Iris pigment epithelial cell (primary cell): ENCODE measurements at places on chromosomes 7 and 10.

- DNase-seq, result no peak
Measured at GRCh38 chr10:72087392-72087968, 871 bp downstream of the SPOCK2 start.

DNA sequence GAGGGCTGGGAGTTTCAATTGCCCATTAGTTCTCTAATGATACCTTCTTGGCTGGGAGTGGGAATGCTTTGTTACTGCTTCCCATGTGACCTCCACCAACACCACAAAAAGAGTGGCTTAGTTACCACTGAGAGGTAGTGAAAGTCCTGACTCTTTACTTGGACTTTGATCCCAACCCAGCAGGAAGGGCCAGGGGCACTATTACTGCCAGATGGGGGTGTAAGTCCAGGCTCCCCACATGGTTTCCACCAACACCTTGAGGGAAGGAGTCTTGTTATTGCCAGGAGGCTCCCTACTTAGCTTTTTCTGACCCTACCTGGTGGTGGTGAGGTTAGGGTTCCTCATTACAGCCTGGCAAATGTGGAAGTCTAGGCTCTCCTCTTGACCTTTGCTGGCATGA, 11.4 kb downstream of the GGCT start:
- no peak for DNase-seq

- no peak for DNase-seq
Measured at GRCh38 chr7:108142180-108142579, 12.0 kb upstream of the LAMB4 start.

DNA sequence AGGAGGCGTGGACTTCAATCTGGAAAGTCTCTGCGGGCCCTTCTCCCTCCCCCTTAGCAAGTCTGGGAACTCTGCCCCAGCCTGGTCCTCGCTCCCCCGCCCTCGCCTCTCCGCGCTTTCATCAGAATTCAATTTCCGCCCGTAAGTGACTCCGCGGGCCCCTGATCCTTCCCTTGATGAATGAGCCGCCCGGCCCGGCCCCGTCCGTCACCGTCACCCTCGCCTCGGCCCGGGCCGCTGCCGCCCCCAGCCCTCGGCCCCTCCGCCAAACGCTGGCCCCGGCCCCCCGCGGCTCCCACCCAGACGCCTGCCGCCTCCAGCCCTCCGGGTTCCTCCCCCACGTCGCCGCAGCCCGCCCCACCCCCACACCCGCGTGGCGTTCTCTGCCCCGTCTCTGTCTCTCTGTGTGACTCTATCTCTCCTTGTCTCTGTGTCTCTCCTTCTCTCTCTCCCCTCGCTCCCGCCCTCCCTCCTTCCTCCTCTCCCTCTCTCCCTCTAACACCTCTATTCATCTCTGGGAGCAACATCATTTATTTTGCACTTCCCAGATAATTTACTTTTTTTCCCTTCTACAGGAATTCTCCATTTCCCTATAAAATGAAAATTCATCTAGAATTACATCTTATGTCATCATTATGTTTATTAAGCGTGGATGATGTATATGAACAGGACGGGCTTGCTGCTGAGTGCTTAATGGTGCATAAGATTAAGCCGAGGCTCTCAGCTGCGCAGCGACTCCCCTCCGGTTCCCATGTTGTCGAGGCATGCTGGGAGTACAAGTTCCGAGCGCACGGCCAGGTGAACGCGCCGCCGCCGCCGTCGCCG, 91.2 kb upstream of the PAX2 start:
- DNase-seq, result no peak

DNA sequence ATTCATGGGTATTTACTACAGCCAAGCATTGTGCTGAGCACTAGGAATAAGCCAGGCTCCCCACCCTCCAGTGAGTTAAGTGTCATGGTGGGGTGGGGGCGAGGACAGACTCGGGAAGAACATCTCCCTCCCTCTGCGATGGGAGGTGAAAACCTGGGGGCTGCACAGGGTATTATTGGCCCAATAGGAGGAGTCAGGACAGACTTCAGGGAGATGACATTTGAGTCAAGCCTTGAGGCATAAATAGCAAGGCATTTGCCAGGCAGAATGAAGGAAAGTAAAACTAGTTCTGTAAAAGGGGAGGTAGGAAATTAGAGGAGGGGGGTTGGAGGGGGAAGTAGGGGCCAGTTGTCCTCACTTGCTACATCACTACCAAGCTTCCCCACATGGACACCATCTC, 18.9 kb downstream of the NKX2-3 start:
- no peak for DNase-seq

- DNase-seq, result no peak
Measured at GRCh38 chr7:78071491-78072200, 273.1 kb downstream of the PHTF2 start.

DNA sequence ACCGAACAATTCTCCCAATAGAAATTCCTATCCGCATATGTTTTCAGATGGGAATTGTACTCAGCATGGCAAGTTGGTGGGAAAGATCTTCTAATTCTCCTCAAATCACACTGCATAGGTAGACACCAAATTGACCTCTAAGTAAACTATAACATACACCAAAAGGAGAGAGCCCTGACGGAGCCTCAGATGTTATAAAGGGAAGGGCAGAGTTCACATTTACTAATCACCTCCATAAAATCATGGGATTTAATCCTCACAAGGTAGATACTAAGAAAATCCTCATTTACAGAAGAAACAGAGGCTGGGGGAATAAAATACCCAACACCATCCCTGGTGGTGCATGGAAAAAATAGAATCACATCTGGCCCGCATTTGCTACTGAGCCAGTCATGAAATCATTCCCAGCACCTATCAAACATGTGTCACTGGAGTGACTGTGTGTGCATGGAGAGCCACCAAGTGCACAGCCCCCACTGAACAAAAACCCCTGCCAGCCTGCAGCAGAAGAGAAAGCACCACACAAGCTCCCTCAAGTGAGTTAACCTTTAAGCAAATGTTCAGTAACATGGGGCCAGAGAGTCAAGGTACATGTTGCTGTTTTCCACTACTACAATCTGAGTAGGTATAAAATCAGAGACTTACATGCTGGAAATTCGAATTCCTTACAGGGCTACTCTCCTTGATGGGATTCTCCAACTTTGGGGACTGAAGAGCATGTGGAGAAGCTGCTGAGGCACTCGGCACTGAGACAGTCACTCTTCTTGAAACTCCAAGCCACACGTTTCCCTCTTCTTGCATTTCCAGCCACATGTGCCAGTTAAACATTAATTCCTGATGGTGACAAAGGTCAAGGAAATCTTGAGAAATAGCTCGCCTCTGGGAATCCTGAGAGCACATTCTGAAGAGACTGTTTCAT, at the start of gene DDC:
Gene DDC, minus strand, starts transcription at position 766 of the 919 bp plus-strand sequence. CDS start 21,320 bp downstream, outside the sequence.
- no peak for DNase-seq

- no peak for DNase-seq
Measured at GRCh38 chr10:91313-91712, 42.2 kb upstream of the TUBB8 start.

DNA sequence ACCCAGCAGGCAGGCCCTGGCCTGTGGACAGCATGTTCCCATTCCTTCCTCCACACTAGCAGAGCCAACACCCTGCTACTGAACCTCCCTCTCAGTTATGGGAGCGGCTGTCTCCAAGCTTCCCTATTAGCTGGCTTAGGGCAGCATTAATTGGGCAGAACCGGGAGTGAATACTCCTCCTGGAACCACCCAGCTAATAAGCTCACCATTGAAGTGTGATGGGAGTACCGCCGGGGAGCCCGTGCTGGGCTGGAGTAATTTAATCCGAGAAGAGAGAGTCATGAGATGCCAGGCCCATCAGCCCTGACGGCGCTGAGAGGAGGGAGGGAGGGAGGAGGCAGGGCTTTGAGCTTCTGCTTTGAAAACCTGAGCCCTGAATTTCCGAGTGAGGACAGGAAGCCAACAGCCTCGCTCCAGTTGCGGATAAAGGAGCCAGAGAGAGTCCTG, 31.8 kb upstream of the ELFN1 start:
- peak; percentile 36 for DNase-seq

- peak; percentile 32 for DNase-seq
Measured at GRCh38 chr7:18437101-18437500, 58.4 kb upstream of the HDAC9 start.

DNA sequence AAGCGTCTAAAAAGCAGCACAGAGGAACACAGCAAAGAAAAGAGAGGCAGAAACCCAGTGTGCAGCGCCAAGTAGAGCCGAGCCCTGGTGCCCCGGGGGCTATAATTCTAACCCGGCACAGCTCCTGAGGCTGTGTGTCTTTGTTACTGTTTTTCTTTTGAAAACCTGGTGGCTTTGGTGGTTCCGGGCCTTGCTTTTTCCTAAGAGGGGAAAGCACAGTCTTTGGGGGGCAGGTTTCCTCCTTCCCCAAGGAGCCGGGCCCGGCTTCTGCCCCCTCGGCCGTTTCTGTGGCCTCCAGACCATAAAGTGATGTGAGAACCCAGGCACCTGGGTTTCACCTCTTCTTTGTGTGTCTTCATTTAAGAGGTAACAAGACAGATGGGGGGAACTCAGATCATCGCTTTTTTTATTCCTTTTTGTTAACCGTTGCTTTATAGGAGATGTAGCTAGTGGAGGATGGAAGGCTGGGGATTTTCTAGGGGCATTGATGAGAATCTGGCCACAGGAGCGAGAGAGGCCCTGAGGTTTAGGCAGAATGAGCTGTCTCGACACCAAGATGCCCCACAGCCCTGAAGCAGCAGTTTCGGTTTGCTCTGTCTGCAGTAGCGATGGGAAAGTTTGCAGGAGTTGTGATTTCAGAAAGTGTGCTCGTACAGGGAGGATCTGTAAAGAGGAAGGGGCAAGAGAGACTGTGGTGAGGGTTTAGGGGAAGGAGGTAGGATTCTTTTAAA, 367.8 kb upstream of the GALNT17 start:
- no peak for DNase-seq

GRCh38 chr10:75111907-75112679, 637 bp downstream of the SAMD8 start:
- DNase-seq, result peak; percentile 54
